Stimulated activated CD8-positive, alpha-beta memory T cell treated with anti-CD3 and anti-CD28 coated beads, Interleukin-12 subunit alpha, Interleukin-12 subunit beta, amount 100 ng/mL, for 1 hour (primary cell): ENCODE measurements at places on chromosomes 7 and 10.

- no peak for DNase-seq
Measured at GRCh38 chr7:28621369-28621841, 209.1 kb downstream of the CREB5 start.

DNA sequence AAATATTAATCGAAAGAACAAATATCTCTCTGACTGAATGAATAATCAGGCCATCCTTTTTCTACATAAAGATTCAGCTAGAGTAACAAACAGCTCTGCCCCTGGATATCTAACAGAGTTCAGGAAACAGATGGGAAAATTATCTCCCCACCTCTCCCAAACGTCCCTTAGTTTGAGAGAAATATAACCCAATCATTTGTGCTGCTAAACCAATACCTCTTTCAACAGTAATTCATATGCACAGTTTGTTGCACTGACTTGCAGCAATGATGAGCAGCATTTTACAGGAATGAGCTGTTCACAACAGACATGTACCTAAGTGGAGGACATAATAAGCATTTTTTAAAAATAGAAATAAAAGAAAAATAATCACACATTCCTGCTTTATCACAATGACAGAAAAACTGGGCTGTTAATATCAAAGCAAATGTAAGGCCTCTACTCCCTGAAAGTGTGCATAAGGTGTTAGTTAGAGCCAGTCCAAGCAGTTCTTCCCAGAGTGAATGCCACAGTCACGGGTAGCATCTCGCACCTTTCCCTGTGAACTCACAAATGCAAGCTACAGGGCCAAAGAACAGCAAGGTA, 2.3 kb downstream of the CREB3L2 start:
- DNase-seq = no peak

GRCh38 chr7:148696787-148697186, 1.9 kb upstream of the CUL1 start:
- no peak for DNase-seq

DNA sequence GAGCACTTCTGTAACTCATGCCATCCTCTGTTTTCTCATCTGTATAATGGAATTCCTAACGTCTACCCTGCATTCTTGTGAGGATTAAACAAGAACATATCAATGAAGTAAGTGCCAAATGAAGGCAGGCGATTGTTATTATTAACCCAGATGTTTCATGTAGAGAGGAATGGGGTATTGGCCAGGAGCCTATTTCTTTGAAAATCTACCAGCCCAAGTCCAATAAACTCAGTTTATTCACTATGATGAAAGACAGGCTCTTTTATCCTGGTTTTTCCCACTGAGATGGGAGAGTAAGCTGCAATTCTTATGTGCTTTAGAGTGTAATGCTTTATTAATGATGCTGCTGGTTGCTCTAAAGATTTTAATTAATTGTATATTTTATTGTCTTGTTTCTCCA, 9.6 kb downstream of the CTTNBP2 start:
- DNase-seq = no peak
